ENCODE measurements at places on chromosomes 5 and 9.

- DNase-seq: no peak
Observed at GRCh38 chr9:99167694-99168093, 54.0 kb downstream of the ALG2 start.

DNA sequence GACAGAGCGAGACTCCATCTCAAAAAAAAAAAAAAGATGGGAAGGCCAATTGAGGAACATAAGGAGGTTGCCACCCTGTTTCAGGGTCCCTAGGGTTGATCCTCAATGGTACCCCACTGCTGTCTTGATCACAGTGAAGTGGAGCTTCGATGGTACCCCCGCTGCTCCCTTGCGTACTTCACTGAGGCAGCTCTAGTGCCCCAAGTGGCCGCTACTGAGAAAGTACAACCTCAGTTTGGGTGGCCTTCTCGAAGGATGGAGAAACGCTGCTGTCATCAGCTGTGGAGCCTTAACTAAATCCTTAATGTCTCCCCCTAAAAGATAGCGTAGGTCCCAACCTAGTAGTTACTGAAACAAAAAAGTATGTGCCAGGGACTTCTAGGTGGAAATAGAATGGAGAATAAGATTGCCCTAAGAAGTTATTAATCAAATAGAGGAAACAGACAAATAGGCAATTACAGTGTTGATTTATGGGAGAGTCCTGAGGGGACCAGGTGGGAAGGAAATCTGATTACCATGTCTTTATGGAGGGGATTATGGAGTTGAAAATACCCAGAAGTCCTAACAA lies 6.3 kb downstream of the TESK1 start:
- no peak for DNase-seq

DNA sequence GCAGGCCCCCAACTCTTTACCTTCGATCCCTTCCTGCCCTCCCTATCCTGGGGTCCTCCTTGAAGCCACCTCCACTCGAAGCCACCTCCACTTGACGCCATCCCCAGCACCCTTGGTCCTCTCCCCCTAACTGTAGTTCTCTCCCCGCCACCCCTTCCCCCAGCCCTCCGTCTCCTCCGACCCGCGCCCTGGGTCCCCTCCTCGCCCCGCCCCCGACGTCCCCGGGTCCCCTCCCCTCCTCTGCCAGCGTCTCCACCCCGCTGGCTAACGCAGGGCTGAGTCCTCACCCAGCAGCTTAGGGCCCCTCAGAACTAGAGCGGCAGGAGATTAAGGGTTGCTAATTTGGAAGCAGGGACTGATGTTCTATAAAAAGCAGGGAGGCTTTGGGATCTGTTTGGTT lies 30.6 kb upstream of the ANKRD33B start:
- no peak for DNase-seq

DNA sequence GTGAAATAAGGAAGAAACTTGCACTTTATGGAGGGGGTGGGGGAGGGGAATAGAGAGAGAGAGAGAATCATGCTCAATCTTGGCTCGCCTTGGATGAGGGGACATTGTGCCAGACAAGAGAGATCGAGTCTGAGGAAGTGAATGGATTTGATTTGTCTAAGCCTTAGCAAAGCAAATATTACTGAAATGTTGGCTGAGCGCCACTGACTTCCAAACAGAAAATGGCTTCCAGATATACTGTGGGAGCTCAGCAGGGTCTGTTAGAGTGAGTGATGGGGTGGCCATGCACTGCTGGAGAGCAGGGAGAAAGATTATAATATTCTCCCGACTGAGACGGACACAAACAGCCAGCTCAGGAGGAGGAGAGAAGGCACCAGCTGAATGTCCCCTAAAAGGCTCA lies 34.5 kb downstream of the BRINP1 start:
- no peak for DNase-seq

All from activated T-helper 1 cell treated with anti-CD3 and anti-CD28 coated beads, Interleukin-2, amount 50 U/mL, for 16 hours (primary cell).